ENCODE measurements at places on chromosomes 5 and 9.
A peak's percentile ranks its signal among the peaks of the same experiment; 100 is the strongest.

DNA sequence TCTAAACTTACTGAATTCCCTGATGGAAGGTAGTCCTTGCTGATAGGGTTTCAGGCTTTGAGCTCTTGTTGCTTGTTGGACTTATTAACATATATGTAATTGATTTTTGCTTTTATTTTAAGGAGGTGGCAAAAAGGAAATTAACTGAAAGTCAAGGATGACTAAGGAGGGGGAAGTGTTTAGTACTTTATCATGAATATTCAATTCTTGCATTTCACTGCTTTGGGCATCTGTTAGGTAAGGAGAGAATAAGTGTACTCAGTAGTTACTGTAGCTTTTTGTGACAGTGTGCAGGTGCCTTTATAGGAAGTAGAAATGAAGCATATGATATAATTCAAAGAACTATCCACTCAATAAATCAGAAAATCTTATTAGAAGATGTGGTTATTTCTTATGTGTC is 47.1 kb downstream of the DMXL1 start:
- DNase-seq, result no peak

DNA sequence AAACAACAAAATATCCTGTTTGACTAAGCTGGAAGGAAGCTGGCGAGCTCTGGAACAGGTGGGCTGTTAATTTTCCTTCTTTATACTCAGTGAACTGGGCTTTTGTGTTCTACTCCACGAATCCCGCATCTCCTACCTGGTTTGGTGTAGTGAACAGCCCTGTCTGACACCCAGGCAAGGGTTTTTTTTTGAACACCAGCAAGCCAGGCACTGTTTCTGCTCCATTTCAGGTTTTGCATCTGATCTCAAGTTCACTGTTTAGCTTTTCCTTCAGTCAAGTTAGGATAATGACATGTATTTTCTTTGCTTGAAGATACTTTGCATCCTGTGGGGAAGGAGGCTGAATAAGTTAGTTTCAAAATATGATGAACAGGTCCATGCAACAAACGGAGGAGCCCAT is 204.5 kb downstream of the SEMA6A start:
- no peak for DNase-seq

- DNase-seq, result peak; percentile 55
These were observed 538.1 kb upstream of the MEF2C start for GRCh38 chr5:89421035-89421434.

DNA sequence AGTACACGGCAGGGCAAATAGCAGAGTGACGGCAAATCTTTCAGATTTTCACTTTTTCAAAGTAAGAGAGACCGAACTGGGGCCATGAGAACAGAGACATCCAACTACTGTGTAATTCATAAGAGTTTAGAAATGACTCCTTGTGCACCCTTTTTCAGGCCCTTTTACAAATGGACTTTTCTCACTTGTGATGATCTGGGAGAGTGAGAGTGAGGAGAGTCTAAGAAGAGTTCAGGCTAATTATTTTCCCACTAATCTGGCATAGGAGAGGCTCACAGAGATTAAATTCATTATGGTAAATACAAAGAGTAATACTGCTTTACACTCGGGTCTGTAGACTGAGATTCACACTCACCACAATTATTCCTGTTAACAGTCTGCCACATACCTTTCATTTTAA is 880 bp upstream of the CCNG1 start:
- no peak for DNase-seq

- no peak for DNase-seq
These were observed 68.0 kb downstream of the CACNA1B start for GRCh38 chr9:137945581-137945980.

DNA sequence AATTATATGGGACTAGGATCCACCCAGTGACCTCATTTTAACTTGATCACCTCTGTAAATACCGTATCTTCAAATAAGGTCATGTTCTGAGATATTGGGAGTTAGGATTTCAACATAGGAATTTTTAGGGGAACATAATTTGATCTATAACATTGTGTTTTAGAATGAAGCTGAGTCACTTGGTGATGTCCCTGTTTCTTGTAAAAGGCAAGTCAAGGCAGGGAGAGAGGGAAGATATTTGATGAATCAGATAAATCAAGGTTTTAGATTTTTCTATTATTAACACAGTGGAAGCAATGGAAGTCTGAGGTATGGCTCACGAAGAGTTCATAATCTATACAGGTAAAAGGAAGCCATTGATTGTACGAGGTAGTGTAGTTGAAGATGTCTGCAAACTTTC is 11.8 kb upstream of the GPR151 start:
- no peak for DNase-seq

GRCh38 chr9:137434498-137435380 is 6.4 kb downstream of the ENTPD8 start:
- no peak for DNase-seq

DNA sequence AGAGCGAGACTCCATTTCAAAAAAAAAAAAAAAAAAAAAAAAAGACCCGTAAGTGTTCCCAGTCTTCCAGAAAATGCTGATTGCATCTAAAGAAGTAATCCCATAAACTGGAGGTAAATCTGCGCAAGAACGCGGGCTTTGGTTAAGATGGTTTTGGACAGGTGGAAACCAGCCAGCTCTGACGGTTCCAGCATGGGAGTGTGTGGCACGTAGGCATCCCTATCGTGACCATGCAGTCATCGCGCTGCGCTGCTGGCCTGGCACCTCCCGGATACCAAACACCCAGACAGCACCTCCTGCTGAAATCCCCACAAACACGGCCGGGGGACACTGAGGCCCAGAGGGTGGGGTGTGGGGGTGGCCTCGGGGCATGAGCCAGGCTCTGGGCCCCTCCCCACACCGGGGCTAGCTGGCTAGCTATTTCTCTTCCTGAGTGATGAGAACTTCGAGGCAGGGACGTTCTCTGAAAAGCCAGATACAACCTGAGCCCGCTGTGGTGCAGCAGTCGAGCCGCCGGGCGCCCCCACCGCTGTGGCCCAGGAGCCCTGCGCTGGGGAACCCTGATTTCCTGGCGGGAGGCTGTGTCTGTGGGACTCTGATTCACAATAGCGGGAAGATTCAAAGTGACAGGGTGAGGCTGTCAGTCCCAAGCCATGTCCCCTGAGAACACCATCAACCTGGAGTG is 32.2 kb upstream of the NOTCH1 start:
- DNase-seq, result no peak

DNA sequence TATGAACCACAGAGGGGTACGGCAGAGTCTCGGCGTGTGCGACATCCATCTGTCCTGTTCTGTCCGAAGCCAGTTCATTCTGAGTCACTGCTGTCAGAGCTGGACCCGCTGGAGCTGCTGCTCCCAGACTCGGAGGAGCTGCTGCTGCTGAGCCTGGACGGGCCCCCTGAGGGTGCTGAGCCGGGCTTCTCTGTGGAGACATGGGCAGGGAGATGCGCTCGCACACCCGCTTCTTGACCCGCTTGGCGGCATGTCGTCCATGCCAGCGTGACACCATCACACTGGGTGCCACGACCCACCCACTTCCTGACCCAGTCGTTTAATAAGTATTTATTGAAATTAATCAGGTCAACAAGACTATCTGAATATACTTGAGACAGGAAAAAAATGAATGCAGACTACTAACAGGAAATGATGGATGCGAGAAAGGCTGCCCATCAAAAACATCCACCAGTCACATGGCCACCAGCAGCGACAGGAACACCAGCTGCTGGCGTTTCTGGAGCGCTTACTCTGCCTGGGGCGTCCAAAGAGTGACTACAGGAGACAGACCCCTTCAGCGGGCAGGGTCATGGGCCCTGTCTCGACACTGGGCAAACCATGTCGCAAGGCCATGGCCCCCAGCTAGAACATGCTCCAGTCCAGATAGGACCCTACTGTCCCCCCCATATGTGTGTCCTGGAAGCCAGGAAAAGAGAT is 8.4 kb downstream of the BRD3OS start:
- no peak for DNase-seq

GRCh38 chr9:92377876-92378275 is 26.5 kb downstream of the OGN start:
- no peak for DNase-seq

DNA sequence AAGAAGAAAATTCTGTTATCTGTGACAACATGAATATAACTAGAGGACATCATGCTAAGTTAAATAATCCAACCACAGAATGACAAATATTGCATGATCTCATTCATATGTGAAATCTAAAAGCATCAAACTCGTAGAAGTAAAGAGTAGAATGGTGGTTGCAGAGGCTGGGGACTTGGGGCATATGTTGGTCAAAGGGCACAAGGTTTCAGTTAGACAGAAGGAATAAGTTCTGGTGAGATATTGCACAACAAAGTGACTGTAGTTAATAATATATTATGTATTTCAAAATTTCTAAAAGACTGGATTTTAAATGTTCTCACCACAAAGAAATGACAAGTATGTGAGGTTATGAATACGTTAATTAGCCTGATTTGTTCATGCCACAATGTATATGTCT is 24.8 kb downstream of the GRIA1 start:
- DNase-seq, result peak; percentile 54

- no peak for DNase-seq
These were observed 26.0 kb downstream of the NUTM2F start for GRCh38 chr9:94302426-94302825.

- DNase-seq, result no peak
These were observed 286.0 kb upstream of the DAP start for GRCh38 chr5:11047030-11047429.

DNA sequence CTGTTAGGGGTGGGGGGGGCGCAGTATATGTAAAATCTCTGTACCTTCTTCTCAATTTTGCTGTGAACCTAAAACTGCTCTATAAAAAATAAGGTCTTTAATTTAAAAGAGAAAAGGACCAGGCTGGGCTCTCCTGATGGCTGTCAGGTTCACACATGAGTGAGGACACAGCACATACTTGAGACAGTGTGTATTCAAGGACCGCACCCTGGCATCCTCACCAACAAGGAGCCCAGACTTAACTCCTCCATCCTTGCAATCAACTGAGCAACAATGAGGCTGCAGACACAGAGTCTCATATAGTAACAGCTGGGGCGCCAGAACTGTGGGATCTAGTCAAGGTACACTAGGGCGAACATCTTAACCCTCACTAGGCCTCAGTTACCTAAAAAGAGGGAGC is 9.8 kb downstream of the TNIP1 start:
- DNase-seq, result no peak

DNA sequence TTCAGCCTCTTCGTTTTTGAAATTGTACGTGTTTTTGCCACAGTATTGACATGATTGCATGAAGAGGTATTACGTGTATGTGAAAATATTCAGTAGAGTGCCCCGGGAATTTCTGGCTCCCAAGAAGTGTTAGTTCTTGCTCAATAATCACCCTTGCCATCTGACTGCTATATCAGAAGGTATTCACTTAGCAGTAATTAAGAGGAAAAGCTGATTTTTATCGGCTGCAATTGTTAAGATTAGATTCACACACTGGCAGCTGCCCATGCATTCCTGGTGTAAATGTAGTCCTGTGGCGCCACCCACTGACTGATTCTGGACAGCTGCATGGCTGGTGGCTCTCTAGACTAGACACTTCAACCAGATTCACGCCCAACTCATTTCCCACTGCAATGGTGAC is 440.1 kb upstream of the ADAMTS16 start:
- peak; percentile 72 for DNase-seq

DNA sequence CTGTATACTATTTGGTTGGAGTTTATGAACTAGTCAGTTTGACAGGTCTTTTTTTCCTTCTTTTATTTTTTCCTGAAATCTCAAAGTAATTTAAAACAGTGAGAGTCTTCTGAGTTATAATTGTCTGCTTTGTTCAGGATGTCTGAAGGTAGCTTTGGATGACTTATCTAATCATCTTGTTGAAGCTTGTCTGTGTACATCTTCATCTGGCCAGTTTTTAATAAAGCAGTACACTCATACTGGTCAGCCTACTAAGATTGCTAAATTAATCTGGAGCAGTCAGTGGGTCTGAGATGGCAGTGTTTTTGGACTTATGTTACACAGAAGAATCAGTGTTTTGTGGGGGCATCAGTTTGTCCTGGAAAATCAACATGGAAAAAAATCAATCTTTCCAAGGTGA is 482.4 kb downstream of the CDH10 start:
- DNase-seq, result no peak

DNA sequence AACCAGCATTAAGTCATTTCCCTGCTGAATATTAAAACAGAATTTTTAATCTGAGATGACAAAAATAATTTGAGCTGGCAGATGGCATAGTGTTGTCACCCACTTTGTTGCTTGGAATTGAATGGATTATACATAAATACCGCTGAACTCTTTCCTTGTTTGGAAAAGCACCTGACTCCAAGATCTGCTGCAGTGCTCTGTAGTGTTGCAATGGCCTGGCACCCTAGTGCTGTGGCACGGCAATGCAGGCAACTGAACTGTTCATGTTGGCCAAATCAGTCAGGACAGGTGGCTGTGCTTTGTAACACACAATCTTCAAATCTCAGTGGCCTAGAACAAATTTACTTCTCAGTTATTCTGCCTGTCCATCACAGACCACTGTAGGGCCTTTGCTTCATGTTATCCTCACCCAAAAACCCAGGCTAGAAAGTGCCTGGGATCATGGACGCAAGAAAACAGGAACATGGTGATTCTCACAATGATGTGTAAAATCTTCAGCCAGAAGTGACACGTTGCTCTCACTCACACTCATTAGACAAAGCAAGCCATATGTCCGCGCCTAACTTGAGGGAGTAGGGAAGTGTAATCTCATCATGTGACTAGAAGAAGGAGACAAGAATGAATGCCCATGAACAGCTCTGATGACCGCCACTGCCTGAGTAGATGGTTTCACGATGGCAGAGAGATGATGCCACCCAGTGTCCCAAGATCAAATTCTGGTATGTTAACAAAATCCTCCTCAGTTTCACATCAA is 191.9 kb upstream of the PUM3 start:
- no peak for DNase-seq

DNA sequence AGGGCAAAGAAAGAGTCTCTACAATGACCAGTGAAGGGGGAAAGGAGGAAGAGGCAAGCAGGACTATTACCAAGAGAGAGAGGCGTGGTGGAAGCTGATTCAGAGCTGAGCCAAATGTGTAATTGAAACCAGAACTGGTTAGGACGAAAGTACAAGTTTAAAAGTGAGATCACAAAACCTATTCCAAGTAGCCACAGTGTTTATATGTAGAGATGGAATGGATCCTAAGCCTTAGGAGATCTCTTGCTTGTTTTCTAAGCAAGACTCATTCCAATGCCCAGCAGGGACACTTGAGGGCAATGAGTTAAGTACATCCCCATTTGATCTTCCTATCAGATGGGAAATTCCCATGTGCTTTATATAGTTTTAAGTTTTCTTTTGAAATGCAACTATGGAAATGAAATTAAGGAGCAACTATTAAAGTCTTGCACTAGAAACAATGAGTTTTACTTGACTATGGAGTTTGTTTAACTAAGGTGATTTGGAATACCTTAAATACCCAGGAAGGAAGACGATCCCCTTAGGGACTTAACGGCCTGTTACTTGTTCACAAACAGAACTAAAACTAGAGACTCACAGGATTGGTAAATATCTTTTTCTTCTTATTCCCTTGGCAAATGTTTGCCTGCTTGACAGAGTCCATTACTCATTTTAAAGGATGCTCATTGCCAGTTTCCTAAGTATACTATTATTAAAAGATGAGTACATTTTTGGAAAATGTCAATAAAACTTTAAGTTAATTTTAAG is 51.1 kb upstream of the SNX2 start:
- DNase-seq, result peak; percentile 82

- no peak for DNase-seq
These were observed 309.2 kb downstream of the AGTPBP1 start for GRCh38 chr9:85432599-85432998.
